ENCODE measurements at places on chromosomes 4 and X. TPM values are rescaled to one million over a fixed set of nuclear protein-coding genes. Genes with fewer than 3 reads are reported as not detected.

DNA sequence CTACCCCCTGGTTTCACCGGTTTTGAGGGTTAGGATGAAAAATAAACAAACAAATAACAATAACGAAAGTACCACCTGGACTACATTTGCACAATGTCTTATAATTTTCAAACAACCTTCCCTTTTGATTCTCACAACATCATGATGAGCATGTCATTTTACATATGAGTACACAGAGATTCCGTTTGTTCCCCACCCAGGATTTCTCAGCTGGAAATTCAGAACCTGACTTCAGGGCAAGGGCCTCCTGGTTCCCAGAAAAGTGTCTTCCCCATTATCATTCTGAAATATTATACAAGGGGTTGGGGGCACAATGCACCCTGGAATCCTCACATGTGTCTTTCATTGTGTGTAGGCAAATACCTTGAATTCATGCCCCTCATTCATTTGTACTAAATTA is 135.8 kb upstream of the NOCT start:
- DNase-seq: no peak

DNA sequence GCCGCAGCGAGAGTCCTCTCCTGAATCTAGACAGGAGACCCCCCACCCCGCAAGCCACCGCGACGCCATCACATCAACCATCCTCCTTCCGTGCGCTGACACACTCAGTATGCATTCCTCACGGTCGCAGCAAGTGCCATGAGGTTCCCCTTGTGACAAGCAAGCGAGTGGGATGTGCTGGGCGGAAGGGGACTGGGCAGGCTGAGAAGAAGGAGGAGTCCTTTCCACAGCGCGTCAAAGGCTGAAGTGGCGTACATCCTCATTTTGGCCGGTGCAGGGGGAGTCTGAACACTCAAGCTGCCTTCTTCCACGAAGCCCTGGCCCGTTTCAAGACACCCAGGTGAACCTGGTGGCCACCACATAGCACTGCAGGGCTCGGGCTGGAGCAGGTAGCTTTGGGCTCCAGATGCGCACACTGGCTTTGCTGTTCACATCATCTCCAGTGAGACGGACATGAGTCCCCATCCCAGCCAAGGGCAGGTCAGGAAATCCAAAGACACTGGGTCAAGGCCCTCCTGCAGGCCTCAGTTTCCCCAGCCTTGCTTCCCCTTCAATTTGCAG is 30.4 kb downstream of the CCNQ start:
- no peak for DNase-seq

DNA sequence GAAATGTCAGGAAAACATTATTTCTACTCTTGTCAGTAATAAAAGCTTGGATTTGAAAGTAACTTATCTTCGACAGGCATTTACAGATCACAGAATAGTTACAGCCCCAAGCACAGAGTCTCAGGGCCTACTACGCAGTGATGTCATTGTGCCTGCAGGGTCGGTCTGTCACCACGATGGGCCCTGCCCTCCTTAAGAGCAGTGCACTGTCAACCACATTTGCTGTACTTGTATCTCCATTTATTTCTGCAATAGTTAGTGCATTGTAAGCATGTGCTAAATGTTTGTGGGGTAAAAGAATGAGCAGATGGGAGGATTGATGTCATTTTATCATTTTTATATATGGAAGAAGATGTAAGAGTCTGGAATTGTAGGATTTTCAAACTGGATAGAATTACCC is 13.6 kb upstream of the CCKAR start:
- no peak for DNase-seq

GRCh38 chr4:118264096-118264495 is 88.7 kb downstream of the PRSS12 start:
- no peak for DNase-seq

- no peak for DNase-seq
These were observed 217.3 kb downstream of the DKK2 start for GRCh38 chr4:106818764-106819163.

DNA sequence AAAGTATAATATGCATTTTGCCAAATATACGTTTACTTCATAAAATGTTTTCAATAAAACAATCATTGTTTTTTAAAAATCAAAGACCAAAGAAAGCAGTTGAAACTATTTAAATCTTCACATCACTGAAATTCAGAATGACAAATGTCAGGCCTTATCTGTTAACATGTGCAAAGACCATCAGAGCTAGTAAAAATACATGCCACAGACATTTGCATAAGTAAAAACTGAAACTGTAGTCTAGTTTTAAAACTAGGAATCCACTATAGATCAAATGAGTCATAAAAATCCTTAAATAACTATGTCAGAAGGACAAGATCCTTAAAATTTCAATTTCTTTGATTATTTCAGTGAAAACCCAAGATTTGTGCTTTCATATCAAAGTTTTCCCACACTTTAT is 24.8 kb downstream of the KLHL15 start:
- DNase-seq: no peak

DNA sequence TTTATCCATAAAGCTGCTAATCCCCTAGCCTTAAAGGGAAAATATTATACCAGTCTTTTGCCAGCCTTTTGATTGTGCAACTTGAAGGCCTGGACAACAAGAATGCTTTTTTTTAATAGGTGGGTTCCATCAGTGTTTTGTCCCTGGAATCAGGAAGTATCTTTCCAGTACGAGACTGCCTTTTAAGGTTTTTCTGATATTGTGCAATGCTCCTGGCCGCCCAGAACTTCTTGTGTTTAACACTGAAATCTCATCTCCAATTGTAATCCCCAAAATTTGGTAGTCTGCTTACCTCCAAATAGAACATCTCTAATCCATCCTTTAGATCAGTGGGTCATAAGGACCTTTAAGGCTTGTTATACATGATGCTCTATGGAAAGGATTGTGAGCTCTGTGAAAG is 256.7 kb downstream of the NAF1 start:
- no peak for DNase-seq

GRCh38 chr4:25993395-25994185 is 79.6 kb downstream of the SMIM20 start:
- DNase-seq: peak; percentile 28

GRCh38 chrX:12804655-12805054 is 13.4 kb downstream of the PRPS2 start:
- DNase-seq: peak; percentile 34

DNA sequence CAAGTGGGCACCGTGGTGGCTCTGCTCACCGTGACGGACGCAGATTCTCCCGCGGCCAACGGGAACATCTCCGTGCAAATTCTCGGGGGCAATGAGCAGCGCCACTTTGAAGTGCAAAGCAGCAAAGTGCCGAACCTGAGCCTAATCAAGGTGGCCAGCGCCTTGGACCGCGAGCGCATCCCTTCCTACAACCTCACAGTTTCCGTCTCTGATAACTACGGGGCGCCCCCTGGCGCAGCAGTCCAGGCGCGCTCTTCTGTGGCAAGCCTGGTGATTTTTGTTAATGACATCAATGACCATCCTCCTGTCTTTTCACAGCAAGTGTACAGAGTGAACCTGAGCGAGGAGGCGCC is 2.7 kb downstream of the FAT4 start:
- DNase-seq: peak; percentile 21

GRCh38 chrX:101931136-101931487 is 715 bp downstream of the ZMAT1 start:
- no peak for DNase-seq

The GPRIN3 gene
- total RNA-seq: 21.4 TPM

The UGT2B10 gene
- total RNA-seq: 0.27 TPM

The FMR1NB gene
- not detected for total RNA-seq

The H2BW2 gene
- not detected for total RNA-seq

The OFD1 gene
- total RNA-seq: 27.2 TPM
